ENCODE measurements at places on chromosomes 16 and 17. TPM values are rescaled to one million over a fixed set of nuclear protein-coding genes. Genes with fewer than 3 reads are reported as not detected.

The GLTPD2 gene
- total RNA-seq: not detected

The TOM1L1 gene
- 27.9 TPM for total RNA-seq

The KRTAP2-3 gene
- not detected for total RNA-seq

The ERI2 gene
- total RNA-seq: 26.0 TPM

The TMEM106A gene
- 6.9 TPM for total RNA-seq

The TBC1D28 gene
- total RNA-seq: not detected

The KRT36 gene
- total RNA-seq: not detected

The KCNH4 gene
- 0.33 TPM for total RNA-seq

The CLDN7 gene
- 2.3 TPM for total RNA-seq

The HBA1 gene
- 1,778 TPM for total RNA-seq

The VAMP2 gene
- 66.9 TPM for total RNA-seq

The CORO6 gene
- total RNA-seq: 8.0 TPM

The PLCG2 gene
- total RNA-seq: 13.6 TPM

GRCh38 chr17:6507535-6507934 lies 48.8 kb downstream of the PITPNM3 start:
- H3K4me1 ChIP-seq: peaks cover 16% of the 10 kb centered on the region
- peaks cover 16% of the 10 kb centered on the region for H3K36me3 ChIP-seq
- no peaks in the 10 kb centered on the region for H3K27me3 ChIP-seq
- no peak for DNase-seq
- no peak overlapping the region for H3K4me3 ChIP-seq
- H3K27ac ChIP-seq: no peak overlapping the region

GRCh38 chr17:60148373-60148772 lies 1.4 kb upstream of the CA4 start:
- no peak for DNase-seq
- no peak overlapping the region for H3K27ac ChIP-seq
- H3K4me3 ChIP-seq: no peak overlapping the region

DNA sequence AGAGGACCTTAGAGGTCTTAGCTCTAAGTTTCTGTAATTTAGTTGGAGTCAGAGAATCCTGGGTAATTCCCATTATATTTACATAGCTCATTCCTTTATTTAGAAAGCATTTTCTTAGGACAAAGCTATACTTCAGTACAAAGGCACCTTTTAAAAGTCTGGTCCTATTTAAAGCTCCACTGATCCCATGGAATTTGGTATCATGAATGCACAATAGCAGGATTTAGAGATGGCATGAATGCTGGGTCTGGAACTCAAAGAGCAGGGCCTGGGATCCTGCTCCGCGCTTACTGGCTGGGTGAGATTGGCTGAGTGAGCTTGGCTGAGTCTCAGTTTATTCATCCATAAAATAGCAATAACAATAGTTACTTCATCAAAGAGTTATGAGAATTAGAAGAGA lies 4.8 kb downstream of the KRT23 start:
- no peak overlapping the region for H3K27ac ChIP-seq
- no peak for DNase-seq
- no peaks in the 10 kb centered on the region for H3K4me1 ChIP-seq

DNA sequence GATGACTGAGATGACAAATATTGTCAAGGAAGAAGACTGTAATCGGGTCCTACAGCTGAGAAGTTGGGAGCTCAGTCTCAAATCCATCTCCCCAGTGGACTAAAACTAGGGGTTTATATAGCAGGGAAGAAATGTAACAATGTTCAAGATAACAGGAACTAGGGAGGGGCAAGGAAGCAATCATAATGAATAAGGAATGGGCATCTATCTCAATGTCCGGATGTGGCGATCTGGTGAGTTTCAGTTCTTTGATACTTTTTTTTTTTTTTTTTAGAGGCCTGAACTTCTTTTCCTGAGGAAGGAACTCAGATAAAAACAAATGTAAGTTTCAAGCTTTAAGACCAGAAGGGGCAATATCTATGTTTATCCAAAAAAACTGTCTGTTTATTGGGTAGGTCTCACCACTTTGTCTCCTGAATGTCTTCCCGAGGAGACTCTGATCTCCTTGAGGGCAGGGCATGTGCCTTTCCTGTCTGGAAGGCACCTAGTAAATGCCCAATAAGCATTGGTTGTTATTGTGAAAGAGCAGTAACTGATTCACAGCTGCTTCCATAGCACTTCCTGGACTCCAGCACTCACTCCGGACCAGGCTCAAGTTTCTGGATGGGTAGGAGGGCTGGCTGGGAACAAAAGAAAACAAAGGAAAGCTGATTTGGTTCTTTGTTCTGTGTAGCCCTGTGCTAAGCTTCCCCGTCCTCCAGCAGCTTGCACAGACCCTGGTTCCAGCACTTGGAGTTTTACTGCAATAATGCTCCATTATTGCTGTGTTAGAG lies 51.9 kb downstream of the MEOX1 start:
- no peak overlapping the region for H3K4me3 ChIP-seq
- no peaks in the 10 kb centered on the region for H3K36me3 ChIP-seq
- H3K4me1 ChIP-seq: peaks cover 6% of the 10 kb centered on the region

GRCh38 chr17:12438813-12439586 lies 226.7 kb upstream of the MYOCD start:
- H3K27ac ChIP-seq: no peak overlapping the region
- no peaks in the 10 kb centered on the region for H3K27me3 ChIP-seq
- no peaks in the 10 kb centered on the region for H3K36me3 ChIP-seq
- DNase-seq: no peak
- H3K4me3 ChIP-seq: no peak overlapping the region

GRCh38 chr17:8522577-8522976 lies 86.9 kb downstream of the NDEL1 start:
- DNase-seq: no peak
- no peak overlapping the region for H3K4me3 ChIP-seq
- H3K27ac ChIP-seq: no peak overlapping the region
- H3K36me3 ChIP-seq: peaks cover 36% of the 10 kb centered on the region
- H3K27me3 ChIP-seq: no peaks in the 10 kb centered on the region

GRCh38 chr17:7476494-7476893 lies 2.9 kb downstream of the ZBTB4 start:
- H3K27me3 ChIP-seq: no peaks in the 10 kb centered on the region
- H3K4me1 ChIP-seq: peaks cover 41% of the 10 kb centered on the region
- no peak overlapping the region for H3K27ac ChIP-seq

DNA sequence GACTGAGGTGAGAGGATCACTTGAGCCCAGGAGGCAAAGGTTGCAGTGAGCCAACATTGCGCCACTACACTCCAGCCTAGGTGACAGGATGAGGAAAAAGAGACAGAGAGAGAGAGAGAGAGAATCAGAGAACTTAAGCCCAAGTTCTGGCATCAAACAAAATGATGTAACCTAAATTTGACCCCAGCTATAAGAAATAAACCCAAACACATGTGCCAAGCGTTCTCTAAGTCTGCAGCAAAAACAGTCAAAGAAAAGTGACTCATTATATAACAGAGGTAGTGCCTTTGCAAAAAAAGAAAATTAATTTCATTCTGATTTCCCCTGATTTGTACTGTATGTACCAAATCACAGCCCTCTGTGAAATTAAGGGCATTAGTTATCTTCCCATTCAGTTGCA lies 89.5 kb downstream of the CDH11 start:
- peaks cover 3% of the 10 kb centered on the region for H3K36me3 ChIP-seq
- no peak overlapping the region for H3K4me3 ChIP-seq
- no peaks in the 10 kb centered on the region for H3K27me3 ChIP-seq
- H3K27ac ChIP-seq: no peak overlapping the region
- no peak for DNase-seq

- H3K27me3 ChIP-seq: no peaks in the 10 kb centered on the region
- peaks cover 3% of the 10 kb centered on the region for H3K4me1 ChIP-seq
- DNase-seq: no peak
- H3K27ac ChIP-seq: no peak overlapping the region
- H3K36me3 ChIP-seq: no peaks in the 10 kb centered on the region
Measured at GRCh38 chr16:65600629-65601028, 478.8 kb upstream of the CDH11 start.

DNA sequence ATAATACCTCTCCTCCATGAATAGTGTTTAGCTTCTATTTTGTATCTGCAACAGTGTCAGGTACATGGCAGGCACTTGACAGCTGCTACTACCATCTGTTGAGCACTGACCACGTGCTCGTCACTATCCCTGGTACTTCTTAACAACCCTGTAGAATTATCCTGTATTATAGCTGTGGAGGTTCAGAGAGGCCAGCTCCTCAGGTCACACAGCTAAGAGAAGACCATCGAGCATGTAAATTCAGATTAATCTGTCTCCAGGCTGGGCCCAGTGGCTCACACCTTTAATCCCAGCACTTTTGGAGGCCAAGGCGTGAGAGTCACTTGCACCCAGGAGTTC lies 26.3 kb downstream of the WSB1 start:
- no peak for DNase-seq
- no peaks in the 10 kb centered on the region for H3K27me3 ChIP-seq
- H3K36me3 ChIP-seq: peaks cover 21% of the 10 kb centered on the region
- peaks cover 20% of the 10 kb centered on the region for H3K4me1 ChIP-seq
- no peak overlapping the region for H3K27ac ChIP-seq

DNA sequence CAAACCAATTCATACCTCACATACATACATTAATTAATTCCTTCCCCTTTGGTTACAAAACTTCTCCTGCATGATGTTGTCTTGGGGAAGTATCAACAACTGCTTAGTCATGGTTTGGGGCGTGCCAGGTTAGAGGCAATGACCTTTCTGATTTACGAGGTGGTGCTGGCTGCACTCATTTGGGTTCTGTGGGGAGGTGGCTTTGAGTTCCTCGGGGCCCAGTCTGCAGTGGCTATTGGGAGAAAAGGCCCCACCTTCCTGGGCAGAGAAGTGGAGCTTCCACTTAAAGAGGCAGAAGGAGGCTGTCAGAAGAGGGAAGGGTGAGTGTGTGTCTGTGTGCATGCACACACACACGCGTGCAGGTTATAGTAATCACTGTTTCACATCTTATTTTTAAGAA lies 10.2 kb upstream of the ETV4 start:
- H3K27ac ChIP-seq: no peak overlapping the region
- peaks cover 3% of the 10 kb centered on the region for H3K27me3 ChIP-seq
- H3K36me3 ChIP-seq: no peaks in the 10 kb centered on the region
- H3K4me1 ChIP-seq: peaks cover 6% of the 10 kb centered on the region

DNA sequence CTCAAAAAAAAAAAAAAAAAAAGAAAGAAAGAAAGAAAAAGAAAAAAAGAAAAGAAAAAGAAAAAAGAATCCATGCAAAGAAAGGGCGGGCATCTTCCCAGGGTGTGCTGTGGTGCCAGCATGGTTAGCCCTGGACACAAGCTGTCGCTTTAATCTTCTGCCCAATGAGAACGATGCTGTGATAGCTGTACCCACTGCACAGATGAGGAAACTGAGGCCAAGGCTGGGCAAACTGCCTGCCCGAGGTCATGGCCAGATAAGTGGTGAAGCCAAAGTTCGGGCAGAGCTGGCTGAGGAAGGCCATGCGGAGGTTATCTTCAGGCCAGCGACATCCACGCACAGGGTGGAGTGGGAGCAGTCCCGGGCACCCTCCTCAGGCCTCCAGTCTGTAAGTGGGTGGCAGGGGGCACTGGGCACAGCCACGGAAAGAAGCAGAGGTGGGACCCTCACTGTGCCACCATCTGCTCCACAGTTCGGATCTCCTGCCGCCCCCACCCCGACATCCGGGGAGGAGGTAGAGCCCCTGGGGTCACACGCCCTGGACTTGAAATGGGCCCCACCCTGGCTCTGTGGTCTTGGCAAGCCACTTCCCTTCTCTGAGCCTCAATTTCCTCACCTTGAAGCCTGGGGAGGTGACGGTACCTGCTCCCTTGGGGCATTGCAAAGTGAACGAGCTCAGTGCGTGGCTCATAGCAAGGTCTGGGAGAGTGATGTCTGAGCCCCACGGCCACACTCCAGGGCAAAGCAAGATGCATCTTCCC lies 6.5 kb downstream of the FBXL16 start:
- H3K4me1 ChIP-seq: peaks cover 58% of the 10 kb centered on the region
- H3K27ac ChIP-seq: no peak overlapping the region
- H3K27me3 ChIP-seq: peaks cover 35% of the 10 kb centered on the region
- peaks cover 85% of the 10 kb centered on the region for H3K36me3 ChIP-seq

- H3K27ac ChIP-seq: no peak overlapping the region
- no peak overlapping the region for H3K4me3 ChIP-seq
- DNase-seq: no peak
- H3K4me1 ChIP-seq: no peaks in the 10 kb centered on the region
- H3K27me3 ChIP-seq: no peaks in the 10 kb centered on the region
Measured at GRCh38 chr17:68807998-68808772, 147.0 kb downstream of the ABCA8 start.

DNA sequence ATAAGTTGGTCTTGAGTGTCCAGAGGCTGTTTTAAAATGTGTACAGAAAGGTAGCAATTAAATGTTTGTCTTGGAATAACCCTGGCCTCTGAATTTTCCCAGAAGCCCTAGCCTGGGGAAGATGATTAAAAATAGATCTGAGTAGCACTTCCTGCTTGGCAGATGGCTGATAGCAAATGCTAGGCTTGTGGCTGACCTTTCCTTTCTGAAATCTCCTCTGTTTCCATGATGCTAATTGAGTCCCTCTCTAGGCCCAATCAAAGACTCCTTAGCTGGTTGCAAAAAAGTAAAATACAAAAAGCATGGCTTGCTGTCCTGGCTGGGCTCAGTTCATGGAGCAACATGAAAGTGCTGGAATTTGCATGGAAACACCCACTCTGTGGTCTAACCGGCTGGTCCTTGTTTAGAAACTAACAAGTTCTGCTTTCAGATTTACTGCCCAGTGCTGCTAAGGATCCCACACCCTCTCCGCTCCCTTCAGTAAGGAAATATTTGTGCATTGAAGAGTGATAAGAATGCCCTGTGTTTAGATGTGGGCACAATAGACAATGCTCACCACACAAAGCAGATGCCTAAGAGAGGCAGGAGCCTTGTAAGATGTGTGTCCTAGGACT lies 40.8 kb downstream of the YPEL2 start:
- H3K4me1 ChIP-seq: peaks cover 29% of the 10 kb centered on the region
- no peaks in the 10 kb centered on the region for H3K36me3 ChIP-seq
- H3K27me3 ChIP-seq: no peaks in the 10 kb centered on the region
- H3K27ac ChIP-seq: peak overlapping the region; percentile 87
- H3K4me3 ChIP-seq: no peak overlapping the region

- H3K4me1 ChIP-seq: no peaks in the 10 kb centered on the region
- DNase-seq: peak; percentile 31
- peak overlapping the region; percentile 2 for H3K4me3 ChIP-seq
- no peak overlapping the region for H3K27ac ChIP-seq
Measured at GRCh38 chr16:76583466-76583865, 306.3 kb downstream of the CNTNAP4 start.

DNA sequence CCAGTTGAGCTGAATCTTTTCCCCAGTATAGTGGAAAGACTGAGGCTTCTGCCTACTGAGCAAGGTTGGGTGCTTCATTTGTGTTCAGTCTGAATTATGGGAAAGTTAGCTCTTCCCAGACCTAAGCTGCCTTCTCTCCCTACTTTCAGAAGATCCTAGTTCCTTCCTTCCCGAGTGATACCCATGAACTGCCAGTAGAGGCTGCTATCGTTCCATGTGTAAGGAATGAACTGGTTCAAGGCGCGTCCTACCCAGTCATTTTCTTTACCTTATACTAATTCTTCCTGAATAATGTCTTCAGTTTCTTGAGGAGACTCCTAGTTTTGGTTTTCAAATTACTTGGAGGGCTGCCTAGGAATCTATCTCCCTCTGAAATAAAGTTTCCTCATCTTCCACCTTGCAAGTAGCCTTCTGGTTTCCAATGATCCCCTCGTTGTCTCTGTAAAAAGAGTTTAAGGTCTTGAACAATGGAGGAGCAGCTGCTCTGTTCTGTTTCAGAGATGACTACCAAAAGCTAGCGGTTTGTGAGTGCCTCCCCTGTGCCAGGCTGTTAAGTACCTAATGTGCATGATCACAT lies 934 bp upstream of the AOC2 start:
- H3K27me3 ChIP-seq: no peaks in the 10 kb centered on the region
- DNase-seq: peak; percentile 36
- no peak overlapping the region for H3K27ac ChIP-seq
- peaks cover 67% of the 10 kb centered on the region for H3K36me3 ChIP-seq
- no peak overlapping the region for H3K4me3 ChIP-seq
